Activated CD8-positive, alpha-beta memory T cell treated with anti-CD3 and anti-CD28 coated beads, Interleukin-2, amount 50 U/mL, for 4 hours (primary cell): ENCODE measurements at places on chromosomes 1 and 21.
A peak's percentile ranks its signal among the peaks of the same experiment; 100 is the strongest.

DNA sequence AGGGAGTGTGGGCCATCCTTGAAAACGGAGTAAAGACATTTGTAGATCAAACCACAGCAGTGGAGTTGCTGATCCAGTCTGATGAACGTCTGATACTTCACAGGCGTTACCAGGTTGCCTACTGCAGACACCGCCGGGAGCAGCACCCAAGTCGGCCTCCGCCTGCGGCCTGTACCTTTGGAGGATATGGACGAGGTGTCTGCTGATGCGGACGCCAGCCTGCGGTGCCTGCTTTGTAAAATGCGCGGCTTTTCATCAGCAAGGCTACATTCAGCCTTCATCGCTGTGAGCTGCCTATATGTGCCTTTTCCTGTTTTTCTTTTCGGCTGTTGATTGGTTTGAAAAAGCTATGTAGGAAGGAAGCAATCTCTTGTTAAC, 16.0 kb downstream of the SLX9 start:
- DNase-seq: no peak

- DNase-seq: no peak
Measured at GRCh38 chr1:14476170-14476955, 122.1 kb upstream of the KAZN start.

DNA sequence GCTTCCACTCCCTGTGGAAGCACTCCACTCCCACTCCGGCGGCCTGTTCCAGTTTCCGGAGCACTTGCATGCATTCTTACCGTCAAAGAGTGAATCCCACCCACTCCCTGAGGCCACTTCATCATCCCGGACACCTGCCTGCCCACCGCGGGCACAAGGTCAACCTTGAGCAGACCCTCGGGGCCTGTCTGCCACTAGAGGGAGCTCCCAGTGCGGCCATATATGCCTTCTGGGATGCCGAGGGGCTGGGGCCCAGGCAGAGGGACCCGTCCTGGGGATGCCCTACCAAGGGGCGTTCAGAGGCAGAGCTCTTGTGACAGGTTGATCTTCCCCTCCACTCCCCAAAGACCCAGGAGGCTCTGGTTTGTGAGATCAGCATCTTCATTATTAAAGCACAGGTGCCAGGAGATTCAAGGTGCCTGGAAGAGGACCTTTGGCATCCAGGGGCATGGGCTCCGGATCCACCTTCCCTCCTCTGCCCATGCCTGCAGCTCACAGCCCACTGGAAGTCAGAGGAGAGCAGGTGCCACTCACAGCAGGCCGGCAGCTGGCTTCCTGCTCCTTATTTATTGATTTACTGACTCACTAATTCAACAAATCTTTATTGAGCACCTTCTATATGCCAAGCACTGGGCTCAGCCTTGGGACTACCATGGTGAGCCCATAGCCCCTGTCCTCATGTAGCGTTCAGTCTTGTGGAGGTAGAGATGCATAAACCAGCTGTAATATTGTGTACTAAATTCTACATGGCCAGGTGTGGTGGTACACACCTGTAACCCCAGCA, 47.3 kb downstream of the UBIAD1 start:
- DNase-seq: peak; percentile 47

DNA sequence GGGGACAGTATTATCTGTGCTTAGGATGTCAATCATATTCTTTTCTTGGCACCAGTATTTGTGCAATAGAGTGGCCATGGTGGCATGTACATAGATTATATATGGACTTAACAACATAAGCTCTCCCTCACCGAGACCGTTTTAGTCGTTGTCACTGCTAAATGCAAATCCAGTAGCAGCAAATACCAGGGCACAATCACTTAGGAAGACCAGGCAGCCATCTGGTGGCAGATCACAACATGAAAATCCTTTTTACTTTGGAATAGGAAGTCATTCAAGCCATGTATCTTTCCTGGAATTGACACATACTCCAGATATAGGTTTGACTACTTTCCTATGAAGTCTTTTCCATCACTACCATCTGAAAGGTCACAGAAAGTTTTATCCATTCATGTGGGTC, 53.2 kb upstream of the C1orf87 start:
- DNase-seq: no peak

DNA sequence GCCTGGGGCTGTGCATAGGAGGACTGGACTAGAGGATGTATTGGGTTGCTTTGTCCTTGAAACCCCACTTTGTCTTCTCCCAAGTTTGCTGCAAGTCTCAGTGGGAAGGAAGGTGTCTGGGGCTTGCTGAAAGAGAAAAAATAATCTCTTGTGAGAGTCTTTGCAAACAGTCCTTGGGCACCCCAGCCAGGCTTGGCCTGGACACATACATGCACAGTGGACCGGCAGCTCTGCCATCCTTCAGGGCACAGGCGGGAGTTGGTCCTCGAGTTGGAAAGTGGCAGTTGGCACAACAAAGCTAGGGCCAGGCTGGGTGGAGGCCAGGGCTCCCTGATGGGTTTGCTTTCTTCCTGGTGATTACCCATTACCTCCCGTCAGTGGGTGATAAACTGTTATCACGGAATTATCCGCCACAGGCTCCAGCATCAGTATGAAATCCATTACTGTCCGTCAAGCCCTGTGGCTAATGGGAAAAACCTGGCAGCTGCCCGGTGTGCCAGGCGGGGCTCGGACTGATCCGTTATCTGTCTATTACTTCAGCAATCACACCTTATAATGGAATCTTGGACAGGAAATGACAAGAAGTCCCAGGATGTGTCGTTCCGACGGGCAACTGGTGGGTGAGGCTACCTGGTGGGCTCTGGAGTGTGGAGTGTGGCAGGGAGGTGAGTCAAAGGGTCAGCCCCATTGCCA, 265.7 kb downstream of the GRIK3 start:
- DNase-seq: no peak

DNA sequence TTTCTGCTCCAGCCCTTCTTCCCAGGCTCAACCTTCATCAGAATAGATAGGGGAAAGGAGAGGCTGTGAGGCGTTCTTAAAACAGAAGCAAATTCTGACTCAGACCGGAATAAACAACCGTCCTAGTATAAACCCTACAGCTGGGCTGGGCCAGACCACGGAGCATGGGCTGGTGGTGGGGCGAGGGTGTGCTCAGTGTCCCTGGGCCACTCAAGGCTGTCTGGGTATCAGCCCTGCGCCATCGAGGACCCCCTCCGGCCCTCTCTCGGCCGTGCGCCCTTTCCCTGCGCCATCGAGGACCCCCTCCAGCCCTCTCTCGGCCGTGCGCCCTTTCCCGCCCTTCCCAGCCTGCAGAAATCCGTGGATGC, 36.0 kb downstream of the CAPN2 start:
- no peak for DNase-seq

- DNase-seq: no peak
Measured at GRCh38 chr1:246969621-246970020, 37.9 kb upstream of the AHCTF1 start.

DNA sequence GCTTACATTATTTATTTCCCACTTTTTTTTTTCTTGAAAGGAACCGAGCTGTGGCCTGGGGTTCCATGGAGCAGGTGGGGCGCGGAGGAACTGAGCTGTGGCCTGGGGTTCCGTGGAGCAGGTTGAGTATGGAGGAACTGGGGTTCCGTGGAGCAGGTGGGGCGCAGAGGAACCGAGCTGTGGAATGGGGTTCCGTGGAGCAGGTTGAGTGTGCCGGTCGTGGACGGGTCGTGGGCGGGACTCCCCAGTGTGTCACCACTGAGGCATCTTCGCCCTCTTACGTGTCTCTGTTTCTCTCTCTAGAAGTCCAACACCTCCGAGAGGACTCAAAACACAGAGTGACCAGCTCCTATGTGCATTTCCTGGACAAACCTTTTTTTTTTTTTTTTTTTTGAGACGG, 1.2 kb upstream of the SCNN1D start:
- DNase-seq: no peak

- no peak for DNase-seq
Measured at GRCh38 chr1:38326856-38327255, 280.3 kb upstream of the POU3F1 start.

DNA sequence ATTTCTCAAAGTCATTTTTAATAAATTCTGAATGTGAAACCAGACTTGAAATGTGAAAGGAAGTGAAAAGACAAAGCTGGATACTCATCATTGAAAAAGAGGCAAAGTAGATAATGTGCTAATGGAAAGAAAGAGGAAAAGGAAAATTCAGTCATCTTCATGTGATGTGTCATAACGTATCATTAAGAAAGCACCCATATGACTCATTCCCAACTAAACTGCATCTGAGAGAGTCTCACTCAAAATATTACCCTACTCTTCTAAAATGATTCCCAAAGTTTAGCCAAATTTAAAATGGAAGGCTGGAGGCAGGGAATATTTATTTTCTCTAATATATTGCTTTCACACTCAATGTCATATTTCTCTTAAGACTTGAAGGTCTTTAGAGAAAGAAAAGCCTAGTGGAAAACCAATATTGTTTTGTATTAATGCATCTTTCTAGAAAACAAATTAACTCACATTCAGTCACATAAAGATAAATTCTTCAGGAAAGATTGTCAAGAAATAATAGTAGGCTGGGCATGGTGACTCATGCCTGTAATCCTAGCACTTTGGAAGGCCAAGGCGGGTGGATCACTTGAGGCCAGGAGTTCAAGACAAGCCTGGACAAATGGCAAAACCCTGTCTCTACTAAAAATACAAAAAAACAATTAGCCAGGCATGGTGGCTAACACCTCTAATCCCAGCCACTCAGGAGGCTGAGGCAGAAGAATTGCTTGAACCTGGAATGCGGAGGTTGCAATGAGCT, 129.9 kb downstream of the SLC30A10 start:
- DNase-seq: no peak

- no peak for DNase-seq
Measured at GRCh38 chr1:55468142-55468795, 253.1 kb upstream of the USP24 start.

- DNase-seq: no peak
Measured at GRCh38 chr1:207344221-207344620, 22.7 kb downstream of the CD55 start.

DNA sequence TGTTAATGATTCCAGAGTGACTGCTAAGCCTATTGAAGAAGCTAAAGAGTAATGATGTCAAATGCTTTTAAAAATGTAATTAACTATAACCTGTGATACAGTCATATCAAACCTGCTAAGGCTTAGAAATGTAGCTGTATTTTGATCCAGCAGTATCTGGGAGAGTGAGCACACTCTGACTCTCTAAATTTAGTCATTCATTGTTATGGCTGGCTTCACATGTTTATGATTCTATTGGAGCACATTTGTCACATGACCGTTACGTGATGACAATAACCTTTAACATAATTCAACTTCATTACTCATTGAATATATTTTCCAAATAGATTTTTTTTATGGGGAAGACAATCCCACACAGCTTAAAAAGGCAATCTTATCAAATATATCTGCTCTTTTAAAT, 587.1 kb downstream of the LMO4 start:
- no peak for DNase-seq

- no peak for DNase-seq
Measured at GRCh38 chr1:51422367-51423072, 92.2 kb upstream of the TTC39A start.

GRCh38 chr1:92538413-92539061, 51.8 kb upstream of the GFI1 start:
- no peak for DNase-seq

DNA sequence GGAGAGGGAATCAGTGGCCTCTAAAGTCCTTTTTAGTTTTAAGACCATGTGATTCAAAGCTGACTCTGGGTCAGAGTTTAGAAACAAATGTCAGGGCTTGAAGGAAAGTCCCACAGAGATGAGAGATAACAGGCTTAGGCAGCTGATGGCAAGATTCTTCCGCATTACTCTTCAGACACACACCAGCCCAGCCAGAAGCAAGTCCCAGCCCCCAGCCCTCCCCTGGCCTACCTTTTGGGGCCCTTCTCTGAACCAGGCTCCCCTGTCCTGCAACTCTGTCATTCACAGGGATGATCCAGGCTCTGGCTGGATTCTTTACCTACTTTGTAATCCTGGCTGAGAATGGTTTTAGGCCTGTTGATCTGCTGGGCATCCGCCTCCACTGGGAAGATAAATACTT, 13.1 kb upstream of the CASQ1 start:
- no peak for DNase-seq

GRCh38 chr1:220124542-220124941, 30.6 kb downstream of the IARS2 start:
- DNase-seq: no peak

- no peak for DNase-seq
Measured at GRCh38 chr1:207958376-207959139, 47.6 kb upstream of the CD34 start.

GRCh38 chr1:90721210-90722194, 4.4 kb upstream of the BARHL2 start:
- DNase-seq: no peak

- DNase-seq: no peak
Measured at GRCh38 chr1:34684266-34684665, 70.6 kb upstream of the GJB5 start.
